ENCODE measurements at places on chromosomes 4 and X.
A peak's percentile ranks its signal among the peaks of the same experiment; 100 is the strongest.

DNA sequence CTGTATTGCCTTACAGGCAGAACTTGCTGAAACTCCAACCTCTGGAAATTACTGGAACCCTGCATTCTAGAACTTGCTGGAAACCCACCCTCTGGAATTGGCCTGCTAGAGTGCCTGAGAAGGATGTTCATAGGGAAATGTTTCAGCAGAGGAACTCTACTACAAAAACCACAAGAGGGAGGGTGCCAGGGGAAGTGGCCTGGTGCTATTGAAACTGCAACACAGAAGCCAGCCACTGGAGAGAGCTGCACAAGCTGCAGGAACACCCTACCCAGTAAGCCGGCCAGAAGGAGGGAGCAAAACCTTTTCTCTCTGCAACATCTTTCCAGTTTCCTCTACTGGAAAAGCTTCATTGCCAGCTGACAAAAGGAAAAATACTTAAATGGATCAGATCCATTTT lies 2.5 kb upstream of the BRWD3 start:
- DNase-seq = peak; percentile 7

- DNase-seq = peak; percentile 85
Observed at GRCh38 chrX:54182194-54182863, 725 bp downstream of the FAM120C start.

- no peak for DNase-seq
Observed at GRCh38 chr4:112564706-112565270, 48.8 kb upstream of the NEUROG2 start.

DNA sequence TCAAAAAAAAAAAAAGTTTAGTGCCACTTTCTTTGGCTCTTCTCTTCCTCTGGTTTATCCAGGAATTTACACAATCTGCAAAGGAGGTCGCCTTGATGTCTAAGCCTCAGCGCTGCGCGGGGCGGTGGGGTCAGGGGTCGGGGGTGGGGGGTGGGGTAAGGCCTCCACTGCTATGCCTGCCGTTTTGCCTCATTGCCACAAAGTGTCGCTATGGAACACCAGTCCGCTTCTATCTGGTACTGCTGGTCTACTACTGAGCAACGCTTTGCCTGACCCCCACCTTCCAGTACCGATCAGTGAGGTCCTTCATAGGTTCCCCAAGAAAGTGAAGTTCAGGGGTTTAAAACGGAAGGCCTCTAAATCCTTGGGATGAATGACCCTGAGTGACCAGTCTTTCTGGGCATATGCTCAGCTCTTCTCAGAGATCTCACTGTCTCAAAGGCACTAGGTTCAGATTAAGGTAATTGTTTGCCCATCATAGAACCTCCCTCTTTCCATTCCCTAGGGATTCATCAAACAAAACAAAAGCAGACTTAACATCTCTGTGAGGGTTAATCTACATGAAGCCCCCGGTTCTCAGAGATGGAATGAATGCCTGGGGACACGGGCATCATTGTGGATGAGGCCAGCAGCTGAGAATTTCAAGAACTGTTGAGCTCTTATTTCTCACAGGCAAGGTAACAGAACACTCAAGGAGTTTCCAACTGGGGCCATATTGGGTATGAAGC lies 16.9 kb upstream of the TSR2 start:
- no peak for DNase-seq

GRCh38 chrX:103155201-103155600 lies 59.7 kb upstream of the BEX4 start:
- no peak for DNase-seq

DNA sequence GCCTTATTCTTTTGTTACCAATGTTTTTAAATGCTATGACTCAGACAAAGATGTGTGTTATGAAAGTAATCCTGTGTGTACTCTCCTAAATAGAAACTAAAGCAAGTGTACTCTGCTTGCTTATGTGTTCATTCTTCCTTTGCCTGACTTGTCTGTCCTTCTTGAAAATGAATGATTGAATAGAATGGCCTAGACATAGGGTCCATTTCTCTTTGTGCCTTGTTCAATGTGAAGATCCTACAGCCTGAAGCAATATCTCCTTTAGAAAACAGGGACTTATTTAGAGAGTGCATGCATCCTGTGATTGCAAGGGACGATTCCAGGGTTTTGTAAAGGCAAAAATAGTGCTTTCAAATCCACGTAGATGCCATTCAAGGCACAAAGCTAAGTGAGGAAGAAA lies 343.6 kb upstream of the TACR3 start:
- no peak for DNase-seq

DNA sequence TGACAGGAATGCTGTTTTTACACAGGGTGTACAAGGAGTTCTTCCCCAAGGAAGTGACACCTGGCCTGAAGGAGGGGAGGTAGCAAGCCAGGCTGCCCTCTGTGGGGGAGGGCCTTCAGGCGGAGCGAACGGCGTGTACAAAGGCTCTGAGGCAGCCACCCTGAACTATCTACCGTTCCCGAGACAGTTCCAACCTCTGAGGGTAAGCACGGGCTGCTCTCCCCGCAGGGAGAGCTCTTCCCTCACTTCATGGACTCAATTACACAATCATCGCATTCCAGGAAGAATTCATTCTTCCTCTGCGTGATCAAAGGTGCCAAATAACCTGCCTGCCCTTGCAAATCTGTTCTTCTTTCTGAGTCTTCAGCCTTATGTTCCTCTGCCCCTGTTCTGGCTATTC lies 4.8 kb downstream of the ELK1 start:
- DNase-seq = no peak

DNA sequence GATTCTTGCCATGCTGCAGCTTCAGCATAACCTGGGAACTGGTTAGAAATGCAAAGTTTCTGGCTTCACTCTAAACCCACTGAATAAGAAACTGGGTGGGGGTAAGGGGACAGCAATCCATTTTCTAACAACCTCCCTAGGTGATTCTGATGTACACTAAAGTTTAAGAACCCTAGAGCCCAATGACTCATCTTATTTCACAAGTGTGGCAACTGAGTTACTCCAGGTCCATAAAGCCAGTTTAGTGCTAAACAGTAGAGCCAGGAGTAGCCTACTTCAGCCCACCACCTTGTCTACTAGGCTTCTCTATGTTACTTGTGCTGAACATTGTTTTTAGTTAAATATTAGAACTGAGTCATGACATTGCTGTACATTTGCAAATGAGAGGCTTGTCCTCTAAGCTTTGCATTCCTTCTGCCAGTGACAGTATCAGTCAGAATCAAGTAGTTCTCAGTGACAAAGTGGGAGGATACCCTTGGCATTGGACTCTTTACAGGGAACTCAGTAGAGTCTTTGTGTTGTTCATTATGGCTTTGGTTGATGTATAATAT lies 518.0 kb downstream of the RPA4 start:
- DNase-seq = no peak

DNA sequence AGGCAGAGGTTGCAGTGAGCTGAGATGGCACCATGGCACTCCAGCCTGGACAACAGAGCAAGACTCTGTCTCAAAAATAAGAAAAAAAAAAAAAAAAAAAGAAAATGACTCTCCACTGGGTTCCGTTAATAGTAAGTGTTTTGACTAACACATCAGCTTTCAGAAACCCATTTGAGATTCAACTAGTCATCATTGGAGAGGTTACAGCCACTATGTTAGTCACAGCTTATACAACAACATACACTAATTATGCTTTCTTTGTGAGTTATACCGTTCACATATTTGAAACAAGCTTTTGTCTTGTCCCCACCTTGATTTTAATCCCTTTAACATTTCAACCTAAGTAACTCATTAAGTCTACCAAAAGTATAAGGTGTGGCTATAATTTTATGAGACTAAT lies 48.2 kb downstream of the HADH start:
- no peak for DNase-seq

DNA sequence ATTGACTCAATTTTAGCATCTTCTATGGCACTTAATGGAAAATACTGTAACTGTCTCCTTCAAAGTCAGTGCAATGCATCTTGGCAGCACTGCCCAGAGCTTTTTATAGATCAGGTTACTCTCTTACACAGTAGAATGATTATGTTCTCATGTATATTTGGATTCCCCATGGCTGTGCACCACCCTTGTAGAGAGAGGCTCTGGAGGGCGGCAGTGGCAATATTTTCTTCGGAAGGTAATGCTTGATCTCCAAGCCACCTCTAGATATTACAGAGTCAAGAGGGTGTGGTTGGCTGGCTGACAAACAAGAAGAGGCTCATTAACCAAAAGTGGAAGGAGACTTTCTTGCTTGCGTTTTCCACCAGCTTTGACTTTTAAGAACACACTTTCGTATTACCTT lies 72.8 kb upstream of the ARSJ start:
- DNase-seq = no peak

DNA sequence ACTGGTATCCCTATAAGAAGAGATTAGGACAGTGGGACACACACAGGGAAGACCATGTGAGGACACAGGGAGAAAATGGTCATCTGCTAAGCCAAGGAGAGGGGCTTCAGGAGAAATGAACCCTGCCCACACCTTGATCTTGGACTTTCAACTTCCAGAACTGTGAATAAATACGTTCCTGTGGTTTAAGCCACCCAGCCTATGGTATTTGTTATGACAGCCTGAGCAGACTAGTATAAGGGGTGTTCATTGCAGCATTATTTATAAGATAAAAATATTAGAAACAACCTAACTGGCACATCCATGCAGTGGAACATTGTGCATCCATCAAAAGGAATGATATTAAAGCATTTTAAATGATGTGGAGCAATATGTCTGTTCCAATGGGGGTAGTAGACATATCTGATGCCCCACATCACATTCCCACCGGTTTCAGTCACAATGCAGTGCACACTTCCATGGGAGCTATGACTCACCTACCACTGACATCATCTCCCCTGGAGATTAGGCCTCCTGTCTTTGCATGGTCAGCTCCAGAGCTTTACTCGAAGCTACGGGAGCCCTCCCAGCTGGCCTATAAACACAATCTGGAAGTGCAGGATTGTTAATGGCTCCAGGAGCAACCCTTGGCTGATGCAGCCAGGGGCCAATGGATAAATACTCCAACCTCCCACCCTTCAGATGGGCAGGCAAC lies 38.9 kb upstream of the MAMLD1 start:
- DNase-seq = no peak

DNA sequence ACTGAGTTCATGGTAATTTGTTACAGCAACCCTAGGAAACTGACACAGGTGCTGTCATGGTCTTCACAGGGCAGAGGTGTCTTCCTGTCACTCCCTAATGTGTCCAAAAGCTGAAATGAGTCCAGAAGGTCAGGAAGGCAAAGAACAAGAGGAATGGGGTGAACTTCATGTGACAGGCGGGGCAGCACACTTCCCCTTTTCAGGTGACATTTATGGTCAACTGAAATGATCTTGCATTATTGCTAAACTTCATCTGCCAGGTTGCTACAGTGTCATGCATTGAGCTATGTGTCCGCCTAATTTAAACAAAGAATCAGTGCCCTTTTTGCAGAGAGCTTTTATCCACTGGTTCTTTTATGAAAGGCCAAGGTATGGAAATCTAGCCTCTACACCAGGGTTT lies 15.9 kb upstream of the CCDC149 start:
- no peak for DNase-seq

DNA sequence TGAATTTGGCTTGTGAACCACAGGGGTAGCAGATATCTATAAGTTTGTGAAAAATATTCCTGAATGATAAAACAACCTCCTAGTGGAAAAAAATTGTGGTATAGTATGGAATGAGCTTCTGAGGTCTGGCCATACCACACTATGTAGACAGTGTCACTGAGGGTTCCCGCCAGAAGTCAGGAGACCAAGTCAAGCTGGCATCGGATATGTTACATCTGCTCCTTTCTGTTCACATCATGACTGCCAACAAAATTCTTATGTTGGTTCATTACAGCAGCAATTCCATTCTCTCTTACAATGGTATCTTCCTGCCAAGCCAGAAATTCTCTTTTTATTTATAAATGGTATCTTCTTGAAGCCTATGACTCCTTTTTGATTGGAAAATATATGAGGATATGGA lies 273.0 kb downstream of the PPP3CA start:
- no peak for DNase-seq

- no peak for DNase-seq
Observed at GRCh38 chrX:1325515-1326116, 11.0 kb upstream of the IL3RA start.

GRCh38 chrX:39398215-39398962 lies 597.1 kb downstream of the MID1IP1 start:
- no peak for DNase-seq

DNA sequence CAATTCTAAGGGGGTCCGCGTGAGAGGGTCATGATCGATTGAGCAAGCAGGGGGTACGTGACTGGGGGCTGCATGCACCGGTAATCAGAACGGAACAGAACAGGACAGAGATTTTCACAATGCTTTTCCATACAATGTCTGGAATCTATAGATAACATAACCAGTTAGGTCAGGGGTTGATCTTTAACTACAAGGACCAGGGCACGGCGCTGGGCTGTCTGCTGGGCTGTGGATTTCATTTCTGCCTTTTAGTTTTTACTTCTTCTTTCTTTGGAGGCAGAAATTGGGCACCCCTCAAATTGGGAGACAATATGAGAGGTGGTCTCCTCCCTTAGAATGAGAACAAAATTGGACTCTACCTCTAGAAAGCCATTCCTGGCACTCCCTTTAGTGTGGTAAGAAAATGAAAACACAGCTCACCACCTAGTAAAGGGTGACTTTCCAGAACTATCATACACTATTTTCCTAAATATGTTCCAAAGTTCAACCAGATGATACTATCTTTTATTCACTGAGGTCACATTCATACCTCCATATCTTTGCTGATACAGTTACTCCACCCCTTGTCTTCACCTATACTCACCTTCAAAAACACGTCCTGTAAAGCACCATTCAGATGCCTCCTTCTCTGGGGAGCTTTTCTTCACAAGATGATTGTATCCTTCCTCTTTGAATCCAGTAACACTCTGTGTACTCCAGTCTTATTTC lies 1058.3 kb upstream of the SLIT2 start:
- no peak for DNase-seq

GRCh38 chr4:134862116-134862515 lies 660.5 kb upstream of the PABPC4L start:
- no peak for DNase-seq

- DNase-seq = no peak
Observed at GRCh38 chrX:49958727-49959485, 36.5 kb downstream of the CLCN5 start.

DNA sequence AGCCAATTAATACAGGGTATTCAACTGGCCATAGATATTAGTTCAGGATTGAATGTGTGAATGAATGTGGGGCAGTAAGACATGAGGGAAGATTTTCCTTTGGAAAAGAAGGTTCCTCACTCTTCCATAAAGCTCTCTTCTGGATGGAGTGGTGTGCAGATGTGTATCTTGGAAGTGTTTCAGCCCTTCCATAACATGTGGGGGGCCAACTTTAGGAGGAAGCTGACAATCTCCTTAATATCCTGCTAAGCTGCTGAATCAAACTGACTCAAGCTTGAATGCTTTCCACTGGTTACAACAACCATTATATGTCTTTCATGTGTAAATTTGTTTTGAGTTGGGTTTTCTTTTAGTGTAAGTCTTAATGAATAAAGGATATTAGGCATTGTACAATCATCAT lies 40.3 kb downstream of the FANCB start:
- no peak for DNase-seq

GRCh38 chr4:5742968-5743367 lies 32.0 kb downstream of the EVC start:
- DNase-seq = no peak

GRCh38 chr4:145861336-145862318 lies 77.0 kb downstream of the ZNF827 start:
- DNase-seq = no peak

Data from SHP77 (cell line).